Left lung (tissue), 14 donors: ENCODE measurements at places on chromosomes 11 and 22.

DNA sequence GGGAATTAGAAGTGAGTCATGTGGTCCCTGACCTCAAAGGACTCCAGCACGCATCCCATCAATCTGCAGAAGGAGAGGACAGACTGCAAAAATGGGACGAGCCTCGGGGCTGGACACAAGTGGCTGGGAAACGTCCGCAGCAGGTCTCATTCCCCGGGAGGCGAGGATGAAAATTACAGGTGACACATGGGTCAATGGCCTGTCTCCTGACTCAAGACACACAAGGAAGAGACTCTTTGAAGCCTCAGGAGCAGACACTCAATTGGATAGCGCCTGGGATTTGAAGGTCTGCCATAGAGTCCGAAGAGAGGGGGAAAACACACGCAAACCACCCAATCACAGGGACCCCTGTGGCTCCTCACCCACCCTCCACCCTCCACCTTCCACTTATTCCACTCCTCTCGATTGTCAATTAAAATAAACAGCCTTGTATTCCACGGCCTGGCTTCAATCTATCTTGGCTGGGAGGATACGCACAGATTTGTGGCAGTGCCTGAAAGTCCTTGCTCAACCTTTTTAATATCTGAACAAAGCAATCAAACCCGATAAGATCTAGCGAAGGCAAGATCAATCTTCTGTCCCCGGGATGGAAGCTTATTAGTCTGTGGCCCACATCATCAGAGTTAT, 101.8 kb upstream of the CADM1 start:
- DNase-seq = no peak

GRCh38 chr11:77501758-77502157, 27.9 kb upstream of the PAK1 start:
- no peak for DNase-seq

DNA sequence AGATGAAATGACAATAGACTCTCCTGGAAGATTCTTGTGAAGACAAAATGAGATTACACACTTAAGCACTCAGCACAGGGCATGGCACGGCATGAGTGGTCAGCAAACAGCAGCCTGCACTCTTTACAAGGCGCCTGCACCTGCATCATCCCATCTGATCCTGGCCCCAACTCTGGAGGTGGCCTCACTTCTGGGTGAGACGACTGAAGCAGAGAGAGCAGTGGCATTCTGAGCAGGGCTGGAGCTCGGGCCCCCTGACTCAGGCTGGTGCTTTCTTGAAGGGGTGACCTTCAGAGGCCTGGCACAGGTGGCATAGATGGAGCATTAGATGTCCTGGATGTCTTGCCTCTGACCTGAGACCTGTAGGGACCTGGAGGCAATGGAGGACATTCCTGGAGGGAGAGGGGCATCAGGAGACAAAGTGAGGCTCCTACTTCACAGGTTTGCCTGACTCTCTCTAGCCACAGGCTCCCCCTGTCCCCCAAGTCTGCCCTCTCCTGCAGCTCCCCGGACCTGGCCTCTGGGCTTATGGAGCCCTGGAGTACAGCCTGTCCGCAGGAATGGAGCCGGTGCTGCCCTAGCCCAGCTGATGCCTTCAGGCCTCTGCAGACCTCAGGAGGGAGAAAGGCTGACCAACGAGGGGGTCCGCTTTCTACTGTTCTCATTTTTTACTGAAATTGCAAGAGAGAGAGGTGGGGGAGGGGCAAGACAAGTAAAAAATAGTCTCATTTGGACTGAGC, 65.5 kb upstream of the THY1 start:
- DNase-seq = peak; percentile 47

GRCh38 chr22:39418696-39419095, 19.1 kb downstream of the TAB1 start:
- DNase-seq = peak; percentile 29

- no peak for DNase-seq
These were observed at the start of gene SOX6 for GRCh38 chr11:16356057-16356760. TSS of gene SOX6 (minus strand) at chr11:16356546. CDS start at chr11:16341248, 15,298 bp downstream.

GRCh38 chr11:116715383-116715782, 57.4 kb downstream of the BUD13 start:
- no peak for DNase-seq

DNA sequence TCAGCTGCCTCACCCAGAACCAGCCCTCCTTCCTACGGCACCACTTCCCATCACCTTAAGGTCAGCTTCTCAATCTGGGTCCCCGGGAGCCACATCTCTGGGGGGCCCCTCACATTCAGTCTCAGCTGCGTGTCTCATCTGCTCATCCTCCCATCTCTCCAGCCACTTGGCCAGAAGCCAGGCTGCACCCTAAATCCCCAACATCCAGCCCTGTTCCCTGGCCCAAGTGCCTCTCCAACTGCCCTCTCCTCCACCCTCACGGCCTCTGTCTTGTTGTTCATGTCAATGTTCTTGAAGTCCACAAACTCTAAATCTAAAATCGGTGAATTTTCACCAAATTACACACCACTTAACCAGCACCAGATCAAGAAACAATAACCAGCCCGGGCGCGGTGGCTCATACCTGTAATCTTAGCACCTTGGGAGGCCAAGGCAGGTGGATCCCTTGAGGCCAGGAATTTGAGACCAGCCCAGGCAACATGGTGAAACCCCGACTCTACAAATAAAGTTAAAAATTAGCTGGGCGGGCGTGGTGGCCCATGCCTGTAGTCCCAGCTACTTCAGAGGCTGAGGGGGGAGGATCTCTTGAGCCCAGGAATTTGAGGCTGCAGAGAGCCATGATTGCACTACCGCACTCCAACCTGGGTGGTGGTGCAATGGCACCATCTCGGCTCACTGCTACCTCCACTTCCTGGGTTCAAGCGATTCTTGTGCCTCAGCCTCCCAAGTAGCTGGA, 33.7 kb downstream of the A4GALT start:
- DNase-seq = no peak

GRCh38 chr11:118819334-118820024, 28.5 kb upstream of the DDX6 start:
- no peak for DNase-seq

- DNase-seq = peak; percentile 4
These were observed 3.8 kb upstream of the OR5A2 start for GRCh38 chr11:59429924-59430516.

GRCh38 chr11:10488934-10489691, 34.0 kb downstream of the AMPD3 start:
- DNase-seq = no peak

- no peak for DNase-seq
These were observed 66.6 kb upstream of the RDX start for GRCh38 chr11:110362971-110363509.

DNA sequence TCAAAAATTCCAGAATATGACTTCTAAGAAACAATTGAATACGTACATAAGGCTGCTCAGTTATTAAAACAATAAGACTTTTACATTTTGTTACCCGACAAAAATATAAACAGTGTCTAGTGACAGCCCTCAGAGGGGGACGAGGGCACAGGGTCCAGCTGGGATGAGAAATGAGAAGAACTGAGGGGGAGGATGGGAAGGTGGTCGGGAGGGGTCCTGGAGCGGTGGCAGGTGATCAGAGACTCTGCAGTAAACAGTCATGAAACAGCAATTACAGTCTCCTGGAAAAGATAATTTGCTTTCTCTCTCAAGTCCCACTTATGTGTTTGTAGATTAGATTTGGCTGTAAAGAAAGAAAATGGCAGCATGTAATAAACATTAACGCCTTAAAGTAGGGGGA, 56.0 kb downstream of the PACSIN2 start:
- no peak for DNase-seq

DNA sequence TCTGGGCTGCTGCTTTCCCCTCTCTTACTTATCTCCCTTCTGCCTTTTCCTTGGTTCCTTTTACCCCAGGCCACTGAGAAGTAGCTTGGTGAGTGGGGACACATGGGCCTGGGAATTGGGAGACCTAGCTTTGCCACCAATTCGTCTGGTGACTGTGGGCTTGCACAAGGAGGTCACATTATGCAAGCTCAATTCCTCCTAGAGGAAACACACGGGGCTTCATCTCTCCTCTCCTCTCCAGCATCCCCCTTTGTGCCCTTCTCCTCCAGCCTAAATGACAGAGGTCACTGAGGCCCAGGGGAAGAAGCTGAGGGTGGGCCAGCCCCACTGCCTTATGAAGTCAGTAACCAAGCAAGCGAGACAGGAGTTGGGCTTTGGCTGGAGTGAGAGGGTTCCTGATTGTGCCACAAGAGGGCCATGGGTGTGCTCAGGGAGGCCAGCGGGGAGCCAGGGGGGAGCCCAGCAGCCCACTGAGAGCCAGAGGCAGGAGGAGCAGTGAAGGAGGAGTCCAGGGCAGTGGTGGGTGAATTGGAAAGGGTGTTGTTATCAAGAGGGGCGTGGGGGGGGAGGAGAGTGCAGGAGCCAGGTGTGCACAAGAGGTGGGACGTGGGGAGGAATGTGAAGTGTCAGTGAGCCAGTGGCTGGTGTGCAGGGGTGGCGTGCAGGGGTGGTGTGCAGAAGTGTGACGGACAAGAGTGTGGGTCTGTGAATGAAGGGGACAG, 2.0 kb downstream of the CLCF1 start:
- no peak for DNase-seq

DNA sequence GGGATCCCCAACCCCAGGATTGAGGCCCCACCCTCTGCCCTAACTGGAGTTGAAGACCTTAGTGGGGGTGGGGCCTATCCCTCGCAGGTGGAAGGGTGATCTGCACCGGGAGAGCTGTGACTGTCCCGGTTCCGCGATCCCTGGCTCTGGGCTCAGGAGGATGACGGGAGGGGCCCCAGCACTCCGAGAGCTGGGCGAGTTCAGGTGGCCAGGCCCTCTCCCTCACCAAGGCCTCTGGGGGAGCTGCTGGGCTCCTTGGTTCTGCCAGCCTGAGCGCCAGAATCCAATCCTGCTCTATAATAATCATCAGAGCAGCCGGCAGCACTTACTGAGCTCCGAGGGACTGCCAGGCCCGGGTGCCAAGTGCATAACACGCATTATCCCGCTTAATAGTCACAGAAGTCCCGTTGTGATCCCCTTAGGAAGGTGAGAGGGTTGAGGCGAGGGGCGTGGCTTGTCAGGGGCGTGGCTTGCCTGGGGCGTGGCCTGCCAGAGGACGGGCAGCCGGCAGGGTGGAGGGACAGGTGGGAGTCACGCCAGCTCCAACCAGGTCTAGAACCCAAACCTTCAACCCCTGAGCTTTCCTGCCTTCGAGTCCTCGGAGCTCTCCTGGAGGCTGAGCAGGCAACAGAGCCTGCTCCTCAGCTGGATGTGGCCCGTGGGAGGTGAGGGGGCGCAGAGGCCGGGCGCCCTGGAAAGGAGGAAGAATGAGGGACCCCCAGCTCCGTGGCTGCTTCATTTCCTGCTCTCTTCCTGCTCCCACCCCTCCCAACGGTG, 7.3 kb upstream of the SYT7 start:
- peak; percentile 43 for DNase-seq

DNA sequence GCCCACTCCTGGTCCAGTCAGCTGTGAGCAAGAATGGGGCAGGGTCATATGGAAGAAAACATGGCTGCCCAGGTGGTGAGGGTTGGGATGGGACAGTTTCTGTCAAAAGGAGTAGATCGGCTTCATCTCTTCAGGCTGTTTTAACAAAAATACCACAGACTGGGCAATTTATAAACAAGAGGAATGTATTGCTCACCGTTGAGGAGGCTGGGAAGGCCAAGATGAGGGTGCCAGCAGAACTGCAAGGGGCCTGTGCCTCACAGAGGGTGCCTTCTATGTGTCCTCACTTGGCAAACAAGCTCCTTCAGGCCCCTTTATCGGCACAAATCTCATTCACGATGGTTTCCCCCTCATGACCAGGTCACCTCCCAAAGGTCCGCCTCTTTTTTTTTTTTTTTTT, 18.1 kb upstream of the RELT start:
- no peak for DNase-seq

DNA sequence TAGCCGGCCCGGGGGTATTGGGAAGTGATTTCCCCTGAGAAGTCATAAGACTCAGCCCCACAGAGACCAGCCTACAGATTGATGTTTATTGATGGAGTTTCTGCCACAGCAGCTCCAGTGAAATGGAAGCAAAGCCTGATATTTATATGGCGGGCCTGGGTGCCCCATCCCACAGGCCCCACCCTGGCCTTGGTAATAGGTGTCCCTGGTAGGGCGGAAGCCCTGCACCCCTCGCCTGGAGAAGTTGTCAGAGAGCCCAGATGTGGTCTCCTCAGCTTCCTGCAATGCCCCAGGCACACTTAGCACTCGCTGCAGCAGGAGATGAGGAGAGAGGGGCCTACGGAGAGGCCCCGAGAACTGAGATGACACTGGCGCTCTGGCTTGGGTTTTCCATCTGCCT, 107.4 kb downstream of the MORC2 start:
- DNase-seq = no peak

GRCh38 chr11:76047231-76047630, 159.1 kb downstream of the WNT11 start:
- DNase-seq = no peak

DNA sequence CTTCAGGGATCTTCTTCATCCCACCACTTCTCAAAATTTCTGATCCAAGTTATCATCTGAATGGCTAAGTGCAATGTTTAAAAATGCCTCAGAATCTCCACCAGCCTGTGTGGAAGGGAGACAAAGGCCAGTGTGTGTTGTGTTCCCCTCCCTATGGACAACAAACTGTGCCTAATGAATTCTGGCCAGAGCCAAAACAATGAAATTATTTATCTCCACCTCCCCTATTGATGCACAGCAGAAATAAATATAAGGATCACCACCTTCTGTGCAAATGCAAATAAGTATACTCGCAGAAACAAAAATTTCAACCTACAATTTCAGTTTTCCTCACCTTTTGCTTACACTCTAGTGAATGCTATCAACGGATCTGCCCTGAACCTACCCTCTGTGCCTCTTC, 75.8 kb downstream of the GAB2 start:
- DNase-seq = no peak

DNA sequence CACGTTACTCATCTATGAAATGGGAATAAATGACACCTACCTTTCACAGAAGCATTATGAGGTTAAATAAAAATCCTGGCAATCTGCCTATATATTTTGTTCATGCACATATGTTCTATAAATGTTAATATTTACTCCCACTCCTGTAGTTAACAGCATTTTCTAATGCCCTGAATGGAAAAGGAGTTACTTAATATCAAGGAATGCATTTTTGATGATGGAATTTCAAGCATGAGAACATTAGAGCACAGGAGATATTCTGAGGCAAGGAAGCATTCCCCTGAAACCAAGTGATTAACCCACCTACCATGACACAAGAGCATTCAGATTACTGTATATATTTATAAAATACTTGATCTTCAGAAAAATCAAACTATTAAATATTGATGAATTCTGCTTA, 102.1 kb downstream of the ARHGAP32 start:
- DNase-seq = no peak

DNA sequence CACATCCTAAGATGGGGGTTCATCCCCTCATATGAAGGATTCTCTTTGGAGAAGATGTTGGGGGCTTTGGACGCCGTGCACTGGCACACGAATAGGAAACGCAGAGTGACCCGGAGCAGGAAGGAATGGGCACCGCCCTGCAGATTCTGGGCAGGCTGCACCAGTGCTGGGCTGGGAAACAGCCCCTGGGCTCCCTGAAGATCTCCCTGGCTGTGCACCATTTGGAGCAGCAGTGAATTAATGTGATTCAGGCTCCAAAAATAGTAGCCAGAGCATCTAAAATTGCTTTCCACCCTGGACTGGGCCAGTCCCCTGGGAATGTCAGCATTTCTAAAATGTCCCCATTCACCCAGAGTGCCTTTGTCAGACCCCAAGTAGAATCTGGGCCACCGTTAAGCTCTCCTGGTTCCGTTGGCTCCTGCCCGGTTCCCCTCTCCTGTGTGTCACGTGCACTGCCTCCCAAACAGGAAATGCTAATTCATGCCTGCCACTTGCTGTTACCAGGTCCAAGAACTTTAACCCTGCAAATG, 18.6 kb downstream of the IRAG1 start:
- no peak for DNase-seq
